Activated naive CD4-positive, alpha-beta T cell treated with Interleukin-2 at 50 U/mL for 16 hours (primary cell): ENCODE measurements at places on chromosomes 5 and 9.

DNA sequence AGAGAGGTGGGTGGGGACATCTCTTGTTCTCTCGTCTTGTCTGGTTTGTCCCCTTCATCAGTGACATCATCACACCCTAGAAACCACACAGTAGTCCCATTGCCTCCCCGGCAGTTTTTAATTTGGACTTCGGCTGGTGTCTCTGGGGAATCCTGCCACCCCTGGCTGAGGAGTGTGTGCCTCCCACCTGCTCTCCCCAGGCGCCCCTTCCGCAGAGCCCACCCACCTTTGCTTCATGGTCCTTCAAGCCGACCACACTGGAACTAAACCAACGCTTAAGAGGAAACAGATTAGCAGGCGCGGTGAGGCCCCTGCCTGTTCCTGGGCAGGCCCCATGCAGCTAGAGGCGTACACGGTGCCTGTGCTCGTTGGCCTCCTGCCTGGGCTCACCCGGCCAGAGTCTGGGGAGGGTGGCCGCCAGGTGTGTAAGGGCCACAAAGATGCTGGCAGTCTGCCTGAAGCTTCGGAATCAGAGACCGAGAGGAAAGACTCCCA is 107.6 kb upstream of the SPRY4 start:
- peak; percentile 40 for DNase-seq

GRCh38 chr5:99955006-99955405 is 580.2 kb upstream of the FAM174A start:
- no peak for DNase-seq

GRCh38 chr5:107217721-107218130 is 453.0 kb downstream of the EFNA5 start:
- no peak for DNase-seq

DNA sequence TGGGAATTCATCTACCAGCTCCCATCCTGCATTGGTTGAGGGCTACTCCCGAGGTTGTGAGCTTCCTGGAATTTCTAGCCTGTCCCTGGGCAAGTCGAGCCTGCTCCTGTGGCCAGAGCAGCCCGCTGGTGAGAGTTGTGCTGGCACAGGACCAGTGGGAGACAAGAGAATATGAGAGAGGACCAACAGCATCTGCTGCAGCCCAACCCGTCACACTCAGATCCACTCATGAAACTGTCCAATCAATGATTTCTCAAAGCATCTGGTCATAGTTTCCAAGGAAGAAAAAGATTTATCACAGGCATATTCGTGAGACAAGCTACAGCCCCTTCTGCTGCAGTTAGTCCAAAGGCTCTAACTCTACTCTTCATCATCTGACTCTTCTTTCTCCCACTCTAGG is 64.4 kb upstream of the RAI14 start:
- DNase-seq = no peak

DNA sequence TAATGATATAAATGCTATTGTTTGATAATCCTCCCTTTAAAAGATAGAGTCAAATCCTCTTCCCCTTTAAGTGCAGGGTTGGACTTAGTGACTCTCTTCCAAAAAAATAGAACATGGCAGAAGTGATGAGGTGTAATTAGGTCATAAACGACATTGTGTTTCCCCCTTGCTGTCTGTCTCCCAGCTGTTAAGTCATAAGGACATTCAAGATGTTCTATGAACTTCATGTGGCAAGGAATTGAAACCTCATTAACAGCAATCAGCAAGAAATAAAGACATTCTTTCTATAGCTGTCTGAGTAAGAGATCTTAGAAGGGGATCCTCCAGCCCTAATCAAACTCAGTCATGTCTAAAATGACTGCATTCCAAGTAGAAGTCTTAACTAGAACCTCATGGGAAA is 3.3 kb upstream of the SLC25A46 start:
- no peak for DNase-seq

DNA sequence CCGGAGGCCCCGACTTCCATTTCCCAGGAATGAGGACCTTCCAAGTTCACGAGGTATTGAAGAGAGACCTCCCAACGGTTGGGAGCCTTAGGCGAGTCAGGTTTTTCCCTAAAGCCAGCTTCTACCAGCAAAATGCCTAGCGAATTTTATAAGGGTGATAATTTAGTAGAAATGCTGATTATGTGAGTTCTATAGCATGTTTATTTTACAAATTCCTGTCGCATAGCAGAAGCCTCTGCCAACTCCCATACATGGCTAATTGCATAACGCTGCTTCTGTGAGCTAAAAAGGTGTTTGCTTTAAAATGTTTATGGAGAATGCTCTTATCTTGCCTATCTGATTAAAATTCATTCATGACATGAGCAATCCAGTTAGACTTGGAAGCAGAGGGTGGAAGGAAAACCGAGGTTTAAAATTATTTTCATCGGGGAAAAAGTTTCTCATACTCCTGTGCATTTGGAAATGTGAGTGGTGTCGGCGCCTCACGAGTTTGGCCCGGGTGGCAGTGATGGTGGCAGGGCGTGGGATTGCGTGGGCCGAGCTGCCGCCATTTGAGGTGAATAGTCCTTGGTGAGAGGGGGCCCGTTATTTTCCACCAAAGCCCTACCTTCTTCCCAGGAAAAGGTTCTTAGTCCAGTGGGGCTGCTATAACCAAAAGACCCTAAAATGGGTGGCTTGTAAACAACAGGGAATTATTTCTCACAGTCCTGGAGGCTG is 104.4 kb upstream of the FCN2 start:
- DNase-seq = no peak

GRCh38 chr5:96336351-96336985 is 96.6 kb downstream of the PCSK1 start:
- peak; percentile 57 for DNase-seq

GRCh38 chr9:95724253-95724991 is 151.1 kb upstream of the ERCC6L2 start:
- DNase-seq = peak; percentile 58

GRCh38 chr5:158877706-158878105 is 222.0 kb downstream of the EBF1 start:
- DNase-seq = no peak

GRCh38 chr5:68242743-68243142 is 27.2 kb downstream of the PIK3R1 start:
- DNase-seq = no peak

GRCh38 chr5:127515693-127516440 is 1.6 kb upstream of the PRRC1 start:
- DNase-seq = no peak

GRCh38 chr9:92064711-92065110 is 50.5 kb downstream of the SPTLC1 start:
- no peak for DNase-seq

- DNase-seq = no peak
These were observed 21.7 kb downstream of the FEM1C start for GRCh38 chr5:115522832-115523403.

DNA sequence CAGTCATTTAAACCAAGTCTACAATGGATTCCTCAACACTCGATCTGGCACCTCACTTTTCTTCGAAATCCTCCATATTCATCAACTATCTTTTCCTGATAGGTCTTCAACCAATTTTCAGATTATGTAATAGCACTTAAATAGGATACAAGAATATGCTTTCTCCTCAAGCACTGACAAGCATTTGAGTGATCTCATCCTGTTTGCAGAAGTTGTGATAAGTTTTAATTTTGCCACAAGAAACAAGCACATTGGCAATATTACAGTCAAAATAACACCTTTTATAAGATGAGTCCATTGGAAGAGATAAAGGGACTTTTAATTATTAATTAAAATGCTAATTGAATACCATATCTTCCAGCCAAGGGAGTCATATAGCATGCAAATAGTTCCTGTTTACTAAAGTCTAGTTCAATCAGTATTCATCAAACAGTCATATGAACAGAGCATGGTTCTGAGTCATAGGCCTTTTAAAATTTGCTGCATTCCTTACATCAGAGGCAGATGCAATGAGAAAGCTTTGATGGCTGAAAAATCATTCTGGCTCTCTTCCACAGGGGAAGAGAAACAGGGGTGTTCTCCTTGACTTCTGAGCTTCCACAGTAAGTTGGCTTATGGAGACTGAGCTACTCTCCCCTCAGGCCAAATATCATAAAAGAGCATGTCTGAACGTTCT is 32.7 kb upstream of the ZCCHC9 start:
- DNase-seq = no peak

DNA sequence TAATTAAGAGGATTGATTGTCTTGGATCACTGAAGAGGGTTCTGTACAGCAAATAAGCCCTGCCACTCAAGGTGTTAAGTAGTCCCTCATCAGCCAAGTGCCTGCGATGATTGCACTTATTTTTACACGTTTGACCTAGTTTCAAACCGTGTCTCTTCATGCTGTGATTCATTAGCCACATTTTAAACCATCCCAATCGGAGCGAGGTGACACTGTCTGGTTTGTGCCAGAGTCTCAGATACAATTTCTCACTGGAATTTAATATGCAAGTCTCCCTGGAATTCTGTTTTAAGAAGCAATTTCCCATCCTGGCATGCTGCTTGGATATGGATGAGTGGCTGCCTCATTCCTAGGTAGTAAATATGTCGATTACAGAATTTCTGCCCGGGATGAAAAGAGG is 1.6 kb downstream of the INSYN2B start:
- DNase-seq = no peak
